ENCODE measurements at places on chromosomes 4 and X. TPM values are rescaled to one million over a fixed set of nuclear protein-coding genes. Genes with fewer than 3 reads are reported as not detected.

- no peak for DNase-seq
Observed at GRCh38 chr4:126572264-126572663, 1060.5 kb upstream of the INTU start.

DNA sequence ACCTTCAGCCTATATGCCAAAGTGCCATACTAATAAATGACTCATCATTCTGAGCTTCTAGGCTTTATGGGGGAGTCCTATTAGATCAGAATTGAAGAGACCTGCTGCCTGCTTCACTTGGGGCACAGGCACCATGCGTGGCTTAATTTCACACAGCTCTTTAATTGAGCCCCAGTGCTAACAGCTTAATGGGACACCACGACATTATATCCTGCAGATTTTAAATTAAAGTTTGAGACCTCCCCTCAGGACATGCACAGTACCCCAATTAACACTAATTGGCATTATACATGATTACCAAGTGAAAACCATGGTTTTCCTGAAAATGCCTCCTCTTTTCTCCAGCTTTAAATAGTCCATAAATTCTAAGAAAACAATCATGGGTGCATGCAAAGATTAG lies 6.8 kb downstream of the C1QTNF7 start:
- DNase-seq, result no peak

GRCh38 chr4:185104733-185105132 lies 38.3 kb upstream of the SLC25A4 start:
- no peak for DNase-seq

- no peak for DNase-seq
Observed at GRCh38 chrX:115960440-115961084, 210.0 kb upstream of the AGTR2 start.

DNA sequence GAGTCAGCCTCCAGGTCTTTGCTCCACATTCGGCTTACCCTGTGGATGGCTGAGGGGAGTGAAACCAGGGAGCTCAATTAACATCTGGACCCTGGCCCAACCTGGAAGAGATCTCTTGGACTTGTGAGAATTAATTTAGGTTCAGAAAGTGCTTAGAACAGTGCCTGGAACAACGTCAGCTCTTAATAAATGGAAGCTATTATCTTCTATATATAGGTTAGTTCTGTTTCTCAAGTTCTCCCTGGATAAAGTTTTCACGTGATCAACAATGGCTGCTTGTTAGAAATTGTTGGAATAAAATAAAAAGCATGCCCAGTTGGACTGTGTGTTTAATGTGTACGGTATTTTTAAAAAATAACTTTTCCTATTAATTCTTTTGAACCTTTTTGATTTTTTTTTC lies 80.8 kb downstream of the TRIML1 start:
- no peak for DNase-seq

- DNase-seq, result no peak
Observed at GRCh38 chr4:151489462-151490203, 80.7 kb downstream of the FHIP1A start.

GRCh38 chrX:149712831-149713230 lies 971 bp downstream of the MAGEA11 start:
- DNase-seq, result no peak

Gene ASB9
- total RNA-seq, result 24.5 TPM

Gene CT45A2
- not detected for total RNA-seq

DNA sequence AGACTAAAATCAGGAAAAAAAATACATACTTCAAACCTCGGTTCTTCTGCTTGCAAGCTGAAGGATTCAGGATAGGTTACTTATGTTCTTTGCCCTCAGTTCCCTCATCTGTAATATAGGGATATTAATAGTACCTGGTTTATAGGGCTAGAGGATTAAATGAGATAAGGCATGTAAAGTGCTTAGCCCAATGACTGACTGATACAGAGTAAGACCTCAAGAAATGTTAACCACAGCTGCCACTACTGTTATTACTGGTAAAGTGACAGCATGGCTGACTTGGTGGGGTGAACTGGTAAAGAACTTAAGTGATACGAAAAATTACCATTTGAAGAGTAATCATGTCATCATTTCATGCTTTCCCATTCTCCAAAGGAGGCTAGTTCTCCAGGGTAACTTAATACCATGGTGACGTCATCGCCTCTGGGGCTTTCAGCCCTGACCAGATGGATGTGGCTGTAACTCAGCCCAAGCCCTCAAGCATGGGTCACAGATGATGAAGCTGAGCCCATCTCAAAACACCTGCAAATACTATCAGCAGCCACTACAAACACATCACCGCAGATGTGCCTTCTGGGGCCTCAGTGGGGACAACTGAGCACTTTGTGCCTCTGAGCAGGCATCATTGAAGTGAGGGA lies 44.5 kb upstream of the SCML1 start:
- no peak for DNase-seq

DNA sequence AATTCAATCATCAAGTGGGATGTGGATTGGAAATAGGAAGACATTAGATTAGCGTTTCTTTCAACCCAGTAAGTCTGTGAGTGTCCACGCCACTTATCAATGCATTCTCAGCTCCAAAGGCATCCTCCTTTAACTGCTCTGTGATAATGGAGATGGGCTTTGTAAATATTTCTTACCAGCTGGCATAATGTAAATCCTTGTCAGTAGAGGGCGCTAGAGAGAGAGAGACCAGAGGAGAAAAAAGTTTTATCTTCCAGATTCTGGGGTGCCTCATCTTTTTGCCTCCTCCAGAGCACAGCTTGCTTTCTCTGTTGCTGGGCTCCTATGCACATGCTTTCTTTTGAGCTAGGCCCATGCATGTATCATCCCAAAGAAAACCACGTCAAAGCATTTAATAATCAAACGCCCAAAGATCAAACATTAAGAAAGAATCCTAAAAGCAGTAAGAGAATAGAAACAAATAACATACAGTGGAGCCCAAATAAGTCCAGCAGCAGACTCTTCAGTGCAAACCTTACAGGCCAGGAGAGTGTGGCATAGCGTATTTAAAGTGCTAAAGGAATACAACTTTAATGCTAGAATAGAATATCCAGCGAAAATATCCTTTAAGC lies 9.6 kb upstream of the MTMR1 start:
- peak; percentile 55 for DNase-seq

GRCh38 chrX:117851025-117851424 lies 265.6 kb downstream of the KLHL13 start:
- no peak for DNase-seq

DNA sequence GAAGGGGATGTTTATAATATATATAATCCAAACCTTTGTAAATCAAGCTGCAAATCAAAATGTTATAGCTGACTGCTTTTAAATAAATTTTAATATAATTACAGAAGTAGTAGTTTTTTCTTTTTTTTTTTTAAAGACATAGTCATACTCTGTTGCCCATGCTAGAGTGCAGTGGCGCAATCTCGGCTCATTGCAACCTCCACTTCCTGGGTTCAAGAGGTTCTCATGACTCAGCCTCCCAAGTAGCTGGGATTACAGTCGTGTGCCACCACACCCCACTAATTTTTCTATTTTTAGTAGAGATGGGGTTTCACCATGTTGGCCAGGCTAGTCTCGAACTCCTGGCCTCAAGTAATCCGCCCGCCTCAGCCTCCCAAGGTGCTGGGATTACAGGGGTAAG lies 178.7 kb downstream of the FBXW7 start:
- no peak for DNase-seq

DNA sequence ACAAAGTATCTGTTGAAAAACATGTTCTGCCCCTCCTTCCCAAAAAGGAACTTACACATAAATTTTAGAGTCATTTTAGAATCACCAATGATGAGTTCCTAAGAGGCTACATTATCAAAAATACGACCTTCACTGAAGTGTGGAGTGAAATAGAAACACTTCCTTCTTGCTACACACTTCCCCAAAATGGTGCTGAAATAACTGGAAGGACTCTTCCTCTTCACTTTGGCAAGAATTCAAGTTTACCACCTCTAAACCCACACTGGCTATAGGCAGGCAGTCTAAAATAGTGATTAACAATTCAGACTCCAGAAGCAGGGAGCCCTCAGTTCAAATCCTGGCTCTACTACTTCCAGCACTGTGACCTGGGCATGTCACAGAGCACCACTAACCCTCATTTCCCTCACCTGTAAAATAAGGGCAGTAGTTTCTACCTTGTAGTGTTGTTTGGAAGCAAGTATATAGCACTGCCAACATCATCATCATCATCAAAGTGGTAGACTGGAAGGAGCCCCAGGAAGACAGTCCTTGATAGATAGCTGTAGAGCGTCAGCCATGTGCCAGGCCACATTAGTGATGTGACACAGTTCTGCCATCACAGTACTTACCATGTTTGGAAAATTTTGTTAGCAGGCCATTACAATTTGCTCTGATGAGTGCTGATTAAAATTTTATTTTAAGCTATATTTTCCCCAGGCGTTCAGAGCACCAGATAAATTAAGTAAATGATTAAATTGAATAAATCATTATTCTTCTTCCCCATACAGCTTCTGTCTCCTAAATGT lies 103.3 kb downstream of the PARM1 start:
- DNase-seq, result no peak

Gene NSG1
- not detected for total RNA-seq

DNA sequence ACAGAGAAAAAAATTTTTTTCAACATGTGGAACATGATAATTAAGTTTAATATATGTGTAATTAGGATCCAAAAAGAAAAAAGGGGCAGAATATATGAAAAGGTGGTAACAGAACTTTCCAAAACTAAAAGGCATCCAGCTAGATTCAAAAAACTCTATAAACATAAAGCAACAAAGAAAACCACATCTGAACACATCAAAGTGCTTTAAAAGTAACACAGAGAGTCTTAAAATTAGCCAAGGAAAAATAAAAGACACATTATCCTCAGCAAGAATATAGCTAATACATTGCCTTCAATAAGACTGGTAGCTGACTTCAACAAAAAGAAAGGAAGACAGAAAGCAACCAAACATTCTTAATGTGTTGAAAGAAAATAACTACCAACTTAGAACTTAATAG lies 8.2 kb downstream of the CLOCK start:
- no peak for DNase-seq

Gene ZFYVE28
- total RNA-seq, result 10.0 TPM

DNA sequence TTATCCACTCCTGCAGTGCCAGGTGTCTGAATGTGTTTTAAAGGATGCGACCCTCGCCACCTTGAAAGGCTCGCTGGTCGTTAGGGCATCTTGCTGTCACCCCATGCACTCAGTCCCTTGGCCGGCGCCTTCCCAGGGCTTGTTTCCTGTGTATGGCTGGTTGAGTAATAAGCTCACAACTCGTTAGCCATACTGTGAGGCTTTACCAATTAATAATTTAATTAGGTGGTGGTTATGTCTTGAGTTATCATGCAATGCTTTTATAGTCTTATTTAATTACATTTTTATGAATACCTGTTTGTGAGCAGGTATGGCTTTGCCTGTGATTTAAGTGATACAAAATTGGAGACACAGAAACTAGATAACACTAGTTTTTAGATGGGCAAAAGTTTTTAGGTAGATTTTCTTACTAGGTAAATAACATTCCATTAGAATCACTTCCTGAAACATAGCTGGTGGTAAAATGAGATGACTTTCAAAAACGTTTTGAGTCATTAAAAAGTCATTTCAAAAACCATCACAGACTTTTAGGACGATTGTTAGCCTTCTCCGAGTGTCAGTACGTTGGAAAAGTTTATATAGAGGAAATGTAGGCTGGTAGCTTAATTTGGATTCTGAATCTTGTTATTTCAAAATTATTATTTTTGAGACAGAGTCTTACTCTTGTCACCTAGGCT lies 18.2 kb downstream of the PTTG2 start:
- DNase-seq, result peak; percentile 2

DNA sequence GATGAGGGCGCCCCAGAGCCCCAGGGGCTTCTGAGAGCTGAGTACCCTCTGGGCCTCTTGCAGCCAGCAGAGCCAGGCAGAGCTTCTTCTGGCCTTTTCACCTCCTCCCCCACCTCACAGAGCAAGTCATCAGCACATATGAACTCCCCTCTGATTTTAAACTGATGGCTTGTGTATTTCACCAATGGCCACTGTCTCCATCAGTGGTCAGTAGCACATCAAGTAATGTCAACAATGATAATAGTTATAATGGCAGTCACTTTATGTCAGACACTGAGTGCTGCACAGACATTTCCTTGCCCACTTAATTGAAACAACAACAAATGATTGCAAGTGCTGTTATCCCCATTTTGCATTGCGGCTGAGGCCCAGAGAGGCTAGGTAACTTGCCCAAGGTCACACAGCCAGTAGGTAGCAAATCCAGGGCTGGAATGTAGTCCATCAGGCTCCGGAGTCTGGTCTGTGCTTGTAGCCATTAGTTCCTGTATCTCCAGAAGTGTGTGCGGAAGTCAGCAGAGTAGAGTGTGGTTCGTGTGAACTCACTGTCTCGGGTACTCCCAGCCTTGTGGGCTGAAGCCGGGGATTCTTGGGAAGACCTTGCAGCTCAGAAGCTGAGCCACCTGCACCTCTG lies 3.0 kb downstream of the ATP2B3 start:
- DNase-seq, result no peak

Gene ENPEP
- total RNA-seq, result 1.3 TPM

DNA sequence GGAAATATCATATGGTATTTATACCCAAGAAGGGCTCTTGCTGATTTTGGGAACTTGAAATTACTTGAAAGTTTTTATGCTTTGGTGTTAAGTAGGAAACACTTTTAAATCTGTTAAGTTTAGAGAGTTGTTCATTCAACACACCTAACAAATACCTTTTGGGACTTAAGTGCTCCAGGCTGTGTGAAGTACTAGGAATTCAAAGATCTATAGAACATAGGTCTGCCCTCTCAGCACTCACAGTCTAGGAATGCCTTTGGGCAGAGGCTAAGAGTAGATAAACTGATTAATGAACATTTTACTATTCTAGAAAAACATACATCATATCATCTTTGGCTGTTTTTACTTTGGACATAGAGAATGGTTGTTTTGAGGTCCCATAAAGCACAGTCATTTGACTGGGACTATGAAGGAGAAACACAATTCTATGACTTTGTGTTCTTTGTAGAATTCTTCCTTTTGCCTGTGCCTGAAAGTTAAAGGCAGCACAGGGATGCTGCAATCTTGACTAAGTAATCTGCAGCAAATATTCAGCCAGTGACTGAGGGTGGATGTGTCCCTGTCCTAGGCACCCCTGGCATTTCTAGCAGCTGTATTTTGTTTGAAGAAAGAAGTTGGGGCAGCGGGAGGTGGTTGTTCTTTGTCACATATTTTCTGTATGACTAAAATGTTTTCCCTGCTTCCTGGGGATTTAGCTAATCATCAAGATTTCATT lies 8.3 kb downstream of the BMP3 start:
- DNase-seq, result no peak

DNA sequence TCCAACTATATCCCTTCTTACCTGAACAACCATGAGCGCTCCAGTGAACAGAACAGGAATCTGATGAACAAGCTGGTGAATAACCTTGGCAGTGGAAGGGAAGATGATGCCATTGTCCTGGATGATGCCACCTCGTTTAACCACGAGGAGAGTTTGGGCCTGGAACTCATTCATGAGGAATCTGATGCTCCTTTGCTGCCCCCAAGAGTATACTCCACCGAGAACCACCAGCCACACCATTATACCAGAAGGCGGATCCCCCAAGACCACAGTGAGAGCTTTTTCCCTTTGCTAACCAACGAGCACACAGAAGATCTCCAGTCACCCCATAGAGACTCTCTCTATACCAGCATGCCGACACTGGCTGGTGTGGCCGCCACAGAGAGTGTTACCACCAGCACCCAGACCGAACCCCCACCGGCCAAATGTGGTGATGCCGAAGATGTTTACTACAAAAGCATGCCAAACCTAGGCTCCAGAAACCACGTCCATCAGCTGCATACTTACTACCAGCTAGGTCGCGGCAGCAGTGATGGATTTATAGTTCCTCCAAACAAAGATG lies 870.2 kb downstream of the ADGRL3 start:
- DNase-seq, result no peak

Gene HDX
- 8.7 TPM for total RNA-seq

Data from NCI-H460 (cell line).